Activated CD4-positive, alpha-beta T cell treated with anti-CD3 and anti-CD28 coated beads, Interleukin-2, amount 50 U/mL, for 1 hour (primary cell): ENCODE measurements at places on chromosomes 4 and X.

- no peak for DNase-seq
These were observed 376.3 kb upstream of the LCORL start for GRCh38 chr4:18397681-18398390.

DNA sequence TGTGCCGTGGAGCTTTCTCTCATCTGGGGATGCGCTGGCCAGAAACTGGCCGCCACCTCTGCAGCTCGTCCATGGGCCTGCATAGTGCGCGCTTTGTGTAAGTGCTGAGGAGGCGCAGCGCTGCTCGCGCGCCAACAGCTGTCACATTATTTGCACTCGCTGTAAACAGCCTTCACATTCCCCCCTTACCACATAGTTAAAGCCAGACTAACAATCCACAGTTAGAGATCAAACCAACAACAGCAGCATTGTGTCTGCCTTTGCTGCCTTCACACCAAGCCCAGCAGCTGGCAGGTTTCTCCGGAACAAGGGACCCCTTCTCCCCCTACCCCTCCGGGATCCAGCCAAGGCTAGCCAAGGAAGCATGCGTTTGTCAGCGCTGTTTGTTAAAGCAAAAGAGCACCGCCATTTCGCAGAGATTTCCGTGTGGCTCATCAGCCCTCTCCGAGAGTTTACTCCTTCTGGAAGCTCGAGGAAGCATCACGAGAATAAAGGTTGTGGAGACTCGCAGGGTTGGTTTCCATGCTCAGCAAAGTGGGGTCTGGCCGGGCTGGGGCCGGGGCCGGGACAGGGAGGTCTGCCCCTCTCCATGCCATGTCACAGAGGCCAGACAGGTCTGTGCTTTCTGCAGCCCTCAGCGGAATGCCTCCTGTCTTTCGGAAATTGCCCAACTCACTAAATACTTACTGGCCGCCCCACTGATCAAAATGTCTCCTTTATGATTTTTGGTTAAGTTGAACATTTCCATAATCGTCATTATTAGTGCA lies 11.0 kb downstream of the BCOR start:
- no peak for DNase-seq

GRCh38 chr4:38663090-38663800 lies 754 bp upstream of the KLF3 start:
- DNase-seq: no peak

DNA sequence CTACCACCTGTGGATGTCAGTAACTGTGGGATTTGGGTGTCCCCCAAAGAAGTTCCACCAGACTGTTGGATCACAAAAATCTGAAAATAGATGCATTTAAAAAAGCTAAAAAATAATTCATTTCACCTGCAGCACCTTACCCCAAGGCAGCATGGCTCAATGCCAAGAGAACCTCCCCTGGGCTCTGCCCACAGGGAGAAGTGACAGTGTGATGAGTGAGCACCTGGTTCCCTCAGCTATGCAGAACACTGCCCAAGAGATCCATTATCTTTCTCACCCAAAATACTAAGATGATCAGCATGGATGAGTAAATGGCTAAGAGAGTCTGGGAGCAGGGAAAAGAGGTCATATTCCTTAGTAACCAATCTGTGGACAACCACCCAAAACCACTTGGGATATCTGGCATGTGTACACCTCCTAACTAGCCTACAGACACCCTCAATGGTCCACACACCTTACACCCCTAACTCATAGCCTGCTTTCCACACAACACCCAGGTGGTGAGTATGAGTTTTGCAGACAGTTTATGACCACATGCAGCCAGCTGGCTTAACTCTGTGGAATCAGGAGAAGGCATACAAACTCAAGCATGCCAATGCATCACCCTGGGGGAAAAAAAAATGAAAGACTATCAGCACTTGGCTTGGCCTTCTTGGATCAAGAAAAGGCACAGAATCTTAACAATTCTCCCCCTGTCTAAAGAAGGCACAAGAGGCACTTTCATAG lies 416.5 kb upstream of the SMIM31 start:
- no peak for DNase-seq

GRCh38 chrX:154795016-154795415 lies 10.3 kb downstream of the MPP1 start:
- no peak for DNase-seq

GRCh38 chrX:15646543-15646942 lies 18.1 kb downstream of the CLTRN start:
- DNase-seq: no peak

DNA sequence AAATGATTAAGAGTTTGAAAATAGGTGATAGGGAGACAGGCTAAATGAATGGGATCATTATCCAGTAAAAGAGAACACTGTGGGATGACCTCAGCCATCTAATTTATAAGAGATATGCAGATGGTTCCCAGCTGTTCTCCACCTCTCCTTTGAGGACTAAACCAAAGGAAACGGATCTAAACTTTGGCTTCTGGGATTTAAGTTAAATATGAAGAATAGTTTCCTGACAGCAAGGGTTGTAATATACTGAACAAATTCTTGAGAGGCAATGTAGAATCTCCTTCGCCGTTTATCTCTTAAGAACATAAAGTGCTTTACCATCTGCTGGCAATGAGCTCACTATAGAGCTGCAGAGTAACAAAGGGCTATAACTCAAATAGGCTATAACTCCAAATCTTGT lies 35.4 kb upstream of the HPGDS start:
- no peak for DNase-seq

DNA sequence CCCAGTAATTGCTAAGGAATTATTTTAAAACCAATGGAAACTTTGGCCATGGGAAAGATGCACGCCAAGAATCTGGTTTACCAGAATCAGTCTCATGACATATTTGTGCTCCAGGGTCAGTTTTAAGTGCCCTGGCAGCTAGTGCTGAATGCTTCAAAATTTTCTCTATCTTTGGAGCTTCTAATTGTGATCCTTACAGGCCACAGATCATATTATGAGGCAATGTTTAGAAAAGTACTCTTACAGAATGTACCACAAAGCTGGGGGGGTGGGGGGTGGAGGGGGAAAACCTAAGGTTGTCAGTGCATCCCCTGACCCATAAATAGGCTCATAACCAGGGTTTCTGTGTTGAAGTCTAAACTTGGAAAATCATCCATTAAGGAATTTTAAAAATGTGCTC lies 514.5 kb downstream of the INPP4B start:
- no peak for DNase-seq

GRCh38 chr4:3791910-3792542 lies 25.8 kb downstream of the ADRA2C start:
- DNase-seq: no peak

GRCh38 chrX:150635952-150636351 lies 57.2 kb upstream of the MTMR1 start:
- no peak for DNase-seq

- DNase-seq: no peak
These were observed 34.7 kb downstream of the P2RY8 start for GRCh38 chrX:1502241-1502640.

GRCh38 chrX:39442332-39442731 lies 641.1 kb downstream of the MID1IP1 start:
- DNase-seq: no peak

GRCh38 chr4:94934201-94934600 lies 176.4 kb downstream of the BMPR1B start:
- DNase-seq: no peak

DNA sequence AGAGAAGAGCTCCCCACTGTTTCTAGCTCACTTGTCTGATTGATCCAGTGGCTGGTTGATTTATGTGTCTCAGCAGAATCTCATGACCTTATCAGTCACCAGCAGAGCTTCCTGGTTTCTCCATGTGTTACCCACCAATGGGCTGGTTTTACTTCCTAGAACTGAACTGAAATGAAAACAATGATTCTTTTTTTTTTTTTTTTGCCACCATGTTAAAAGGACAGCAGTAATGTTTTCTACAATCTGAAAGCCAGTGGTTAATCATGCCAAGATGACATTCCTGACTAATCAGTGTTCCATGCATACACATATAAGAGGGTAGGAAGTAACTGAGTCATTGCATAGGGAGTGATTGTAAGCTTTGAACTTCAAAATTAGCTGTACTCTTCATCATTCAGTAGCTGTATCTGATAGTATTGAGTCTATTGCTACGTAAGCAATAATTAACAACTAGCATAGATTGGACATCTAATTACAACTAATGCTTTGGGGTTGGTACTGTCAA lies 67.7 kb downstream of the SLC4A4 start:
- no peak for DNase-seq

- no peak for DNase-seq
These were observed 30.8 kb downstream of the NBDY start for GRCh38 chrX:56759736-56760409.

DNA sequence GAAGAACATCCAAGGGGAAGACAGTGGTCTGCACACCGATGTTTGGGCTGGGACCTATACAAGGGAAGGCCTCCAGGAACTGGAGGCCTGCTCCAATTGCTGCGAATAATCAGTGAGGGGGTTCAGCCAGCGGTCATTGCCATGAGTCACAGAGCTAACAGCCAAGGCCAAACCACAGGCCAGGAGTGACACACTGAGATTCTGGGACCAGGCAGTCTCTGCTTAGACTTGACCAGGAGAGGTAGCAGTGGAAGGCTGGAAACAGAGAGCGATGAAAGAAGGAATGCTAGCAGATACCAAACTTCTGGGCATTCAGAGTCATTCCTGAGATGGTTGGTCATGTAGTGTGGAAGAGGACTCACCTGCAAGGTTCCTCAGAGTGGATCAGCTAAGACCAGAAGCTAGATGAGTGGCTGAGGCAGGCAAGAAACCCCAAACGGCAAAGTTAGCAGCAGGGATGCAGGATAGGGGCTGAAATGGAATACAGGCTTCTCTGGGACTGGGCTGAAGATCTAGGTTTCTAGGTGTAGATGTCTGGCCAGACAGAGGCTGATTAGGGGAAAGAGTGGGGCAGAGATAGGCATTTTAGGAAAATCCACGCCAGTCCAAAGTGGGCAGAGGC lies 54.7 kb downstream of the CNGA2 start:
- no peak for DNase-seq
